Activated T-helper 9 cell treated with anti-CD3 and anti-CD28 coated beads, Interleukin-2, amount 50 U/mL, for 16 hours (primary cell): ENCODE measurements at places on chromosomes 7 and 10.

DNA sequence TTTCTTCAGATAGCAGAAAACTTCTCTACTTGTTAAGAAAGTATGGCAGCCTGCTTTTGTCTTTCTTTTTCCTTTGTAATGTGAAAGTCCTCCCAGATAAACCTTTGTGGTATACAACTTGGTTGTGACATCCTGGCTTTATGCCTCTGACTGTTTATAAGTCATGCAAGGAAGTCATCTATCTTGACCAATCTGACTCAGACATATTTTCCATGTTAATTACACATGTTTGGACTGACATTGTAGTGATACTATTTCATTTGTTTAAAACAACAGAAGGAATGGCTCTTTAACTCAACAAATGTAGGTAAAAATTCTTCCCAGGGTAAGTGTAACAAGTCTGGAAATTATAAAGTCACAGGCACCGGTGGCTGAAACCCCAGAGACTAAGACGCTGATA is 341.6 kb upstream of the MEOX2 start:
- no peak for DNase-seq

GRCh38 chr10:103736763-103737162 is 118.6 kb downstream of the SH3PXD2A start:
- DNase-seq = no peak

- DNase-seq = no peak
These were observed 28.3 kb downstream of the PALS2 start for GRCh38 chr7:24601600-24601999.

GRCh38 chr10:78543749-78544362 is 510.2 kb downstream of the RPS24 start:
- DNase-seq = no peak

DNA sequence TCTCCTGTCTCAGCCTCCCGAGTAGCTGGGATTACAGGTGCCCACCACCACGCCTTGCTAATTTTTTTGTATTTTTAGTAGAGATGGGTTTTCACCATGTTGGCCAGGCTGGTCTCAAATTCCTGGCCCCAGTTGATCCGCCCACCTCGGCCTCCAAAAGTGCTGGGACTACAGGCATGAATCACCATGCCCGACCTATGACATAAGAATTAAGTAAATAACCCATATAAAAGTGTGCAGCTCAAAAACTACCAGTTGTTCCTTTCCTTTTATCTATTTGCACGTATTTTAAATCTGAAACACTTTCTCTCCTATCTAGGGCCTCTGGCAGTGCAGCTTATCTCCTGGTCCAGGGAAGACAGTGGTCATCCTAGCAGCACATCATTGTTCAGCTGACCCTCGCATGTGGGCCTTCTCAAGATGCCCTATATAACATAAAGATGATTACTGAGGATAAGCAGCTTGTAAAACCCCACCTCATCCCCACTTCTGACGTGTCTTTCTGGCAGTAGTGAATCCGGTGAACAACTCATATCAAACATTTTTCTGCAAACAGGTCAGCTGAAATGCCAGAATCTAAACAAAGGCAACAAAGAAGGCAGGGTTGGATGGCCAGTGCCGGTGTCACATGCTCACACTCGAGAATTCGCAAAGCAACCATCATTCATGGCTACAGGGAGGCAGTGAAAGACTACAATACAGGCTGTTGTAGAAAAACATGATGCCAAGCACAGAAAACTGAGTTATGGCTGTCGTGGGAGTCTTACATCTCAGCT is 36.0 kb upstream of the KCNIP2 start:
- DNase-seq = no peak

GRCh38 chr10:27041196-27041595 is 59.1 kb downstream of the ANKRD26 start:
- DNase-seq = no peak

- no peak for DNase-seq
These were observed 60.6 kb upstream of the FRMD4A start for GRCh38 chr10:14391342-14391741.

DNA sequence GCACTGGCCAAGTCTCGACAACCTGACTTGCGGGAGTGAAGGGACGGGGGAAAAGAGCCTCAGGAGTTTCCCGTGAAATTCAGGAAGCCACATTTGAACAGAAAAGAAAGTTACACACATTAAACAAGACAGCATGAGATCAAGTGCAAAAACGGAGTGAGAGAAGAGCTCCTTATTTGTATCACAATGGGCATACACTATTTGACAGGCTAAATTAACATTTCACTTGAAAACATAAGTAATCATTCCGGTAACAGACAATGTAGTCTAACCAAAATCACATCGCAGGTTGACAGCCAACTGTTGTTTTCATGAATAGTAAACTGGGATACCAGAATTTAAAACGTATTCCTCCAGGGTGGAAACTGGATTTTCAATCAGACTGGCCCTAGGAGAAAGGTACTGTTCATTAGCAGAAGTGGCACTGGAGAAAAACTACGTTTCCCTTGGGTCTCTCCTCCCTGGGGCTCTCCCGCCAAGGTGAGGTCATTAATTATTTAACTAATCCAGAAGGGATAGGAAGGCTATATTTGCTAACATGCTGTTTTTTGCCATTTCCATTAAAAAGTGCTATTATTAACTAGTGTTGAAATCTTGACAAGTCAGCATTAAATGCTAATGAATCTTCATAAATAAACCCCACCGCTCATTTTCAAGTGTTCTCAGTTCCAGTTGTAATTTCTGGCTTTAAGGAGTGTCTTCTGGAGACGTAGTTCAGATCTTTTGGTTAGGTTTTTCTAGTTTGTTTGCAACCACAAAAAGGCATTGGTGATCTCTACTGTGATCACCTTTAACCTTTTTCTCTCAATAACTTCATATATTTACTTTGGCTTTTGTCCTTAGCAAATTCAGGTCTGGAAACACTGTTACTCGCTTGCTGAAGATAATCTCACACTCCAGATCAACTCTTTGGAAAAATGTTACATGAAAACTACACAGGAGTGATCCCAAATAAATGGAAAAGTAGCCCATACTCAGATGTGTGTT is 25.1 kb downstream of the RHEB start:
- no peak for DNase-seq

DNA sequence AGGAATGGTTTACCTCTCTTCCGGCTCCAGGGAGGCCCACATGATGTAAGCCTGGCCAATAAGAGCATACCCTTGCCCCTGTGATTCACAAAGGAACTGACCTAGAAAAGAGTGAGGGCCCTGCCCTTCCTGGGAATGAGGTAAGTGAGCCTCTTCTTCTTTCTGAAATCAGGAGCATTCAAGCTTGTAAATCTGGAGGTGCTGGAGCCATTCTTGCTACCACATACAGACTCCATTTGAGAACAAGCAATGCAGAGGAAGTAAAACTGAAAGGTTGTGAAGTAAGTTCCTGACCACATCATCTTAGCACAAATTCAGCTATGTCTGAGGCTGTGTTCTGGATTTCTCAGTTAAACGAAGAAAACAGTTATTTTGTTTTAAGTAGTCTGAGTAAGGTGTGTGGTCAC is 132.2 kb downstream of the CD36 start:
- DNase-seq = no peak

DNA sequence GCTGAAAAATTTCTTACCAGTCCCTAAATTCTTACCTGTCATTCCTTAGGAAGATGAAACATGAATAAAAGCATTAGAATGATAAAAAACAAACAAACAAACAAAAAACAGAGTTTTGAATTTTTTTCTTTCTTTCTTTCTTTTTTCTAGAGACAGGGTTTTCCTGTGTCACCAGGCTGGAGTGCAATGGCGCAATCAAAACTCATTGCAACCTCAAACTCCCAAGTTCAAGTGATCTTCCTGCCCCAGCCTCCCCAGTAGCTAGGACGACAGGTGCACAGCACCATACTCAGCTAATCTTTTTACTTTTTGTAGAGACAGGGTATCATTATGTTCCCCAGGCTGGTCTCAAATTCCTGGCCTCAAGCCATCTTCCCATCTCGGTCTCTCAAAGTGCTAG is 26.5 kb downstream of the NT5C2 start:
- DNase-seq = no peak

DNA sequence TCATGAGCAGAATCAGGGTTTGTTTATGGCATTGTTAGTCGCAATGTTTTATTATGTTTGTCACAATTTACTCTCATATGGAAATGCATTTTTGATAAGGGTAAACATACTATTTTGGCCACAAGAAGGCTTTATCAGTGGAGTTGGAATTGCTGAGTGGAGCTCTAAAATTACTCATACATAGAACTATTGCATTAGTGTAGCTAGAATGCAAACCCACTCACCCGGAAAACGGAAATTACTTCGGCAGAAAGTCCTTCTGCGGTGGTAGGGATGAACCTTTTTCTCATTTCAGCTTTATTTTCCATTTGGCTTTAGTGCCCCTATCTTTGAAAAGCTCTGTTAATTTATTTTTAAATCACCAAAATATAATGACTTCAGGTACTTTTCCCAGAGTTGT is 42.8 kb upstream of the NPY start:
- DNase-seq = no peak

- DNase-seq = no peak
These were observed 173.9 kb upstream of the ZMIZ1 start for GRCh38 chr10:78894841-78895195.

GRCh38 chr10:71443676-71444075 is 47.0 kb downstream of the CDH23 start:
- DNase-seq = no peak

GRCh38 chr10:5509236-5509635 is 9.9 kb upstream of the CALML5 start:
- DNase-seq = no peak

DNA sequence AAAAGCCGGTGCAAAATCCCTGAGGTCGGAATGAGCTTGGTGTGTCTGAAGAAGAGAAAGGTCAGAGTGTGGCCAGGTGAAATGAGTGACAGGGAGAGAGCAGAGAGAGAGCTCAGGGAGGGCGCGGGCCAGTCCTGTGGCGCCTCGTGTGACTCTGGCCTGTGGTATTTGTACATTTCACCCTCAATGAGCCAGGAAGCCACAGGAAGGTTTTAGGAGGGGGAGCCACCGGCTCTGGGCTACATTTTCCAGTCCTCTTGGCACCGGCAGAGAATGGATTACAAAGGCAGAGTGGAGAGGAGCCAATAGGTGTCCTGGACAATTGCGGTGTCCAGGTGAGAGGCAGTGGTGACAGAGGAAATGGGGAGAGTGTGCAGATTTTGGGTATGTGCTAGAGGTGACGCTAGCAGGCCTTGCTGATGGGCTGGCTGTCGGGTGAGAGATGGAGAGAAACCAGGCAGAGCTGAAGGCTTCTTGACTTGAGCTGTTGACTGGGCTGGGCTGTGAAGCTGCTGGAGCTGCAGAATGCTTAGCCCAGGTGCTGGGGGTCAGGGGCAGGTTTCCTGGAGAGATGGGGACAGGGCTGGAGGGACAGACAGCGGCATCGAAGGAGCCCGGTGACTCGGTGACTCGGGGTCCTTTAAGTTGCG is 38.1 kb downstream of the COL13A1 start:
- no peak for DNase-seq

- no peak for DNase-seq
These were observed 42.7 kb upstream of the PDGFA start for GRCh38 chr7:562374-562675.

- DNase-seq = no peak
These were observed 82.8 kb downstream of the CDK6 start for GRCh38 chr7:92753614-92754013.

DNA sequence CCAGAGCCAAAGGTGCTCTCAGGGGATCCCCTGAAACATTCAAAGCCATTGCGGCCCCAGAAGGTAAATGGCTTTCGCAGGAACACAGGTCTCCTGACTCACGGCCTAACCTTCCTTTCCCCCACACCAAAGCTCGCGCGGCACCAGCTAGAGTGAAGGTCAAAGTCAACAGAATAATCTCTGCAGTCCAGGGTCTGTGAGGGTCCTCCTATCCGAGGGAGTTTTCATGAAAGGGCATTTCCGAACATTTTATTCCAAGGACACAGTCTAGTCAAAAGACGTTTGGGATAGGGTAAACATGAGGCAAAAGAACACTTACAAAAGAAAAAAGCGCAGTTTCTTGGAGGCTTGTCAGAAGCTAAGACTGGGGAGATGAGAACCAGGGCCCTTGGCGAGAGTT is 559 bp upstream of the STEAP2 start:
- DNase-seq = no peak

DNA sequence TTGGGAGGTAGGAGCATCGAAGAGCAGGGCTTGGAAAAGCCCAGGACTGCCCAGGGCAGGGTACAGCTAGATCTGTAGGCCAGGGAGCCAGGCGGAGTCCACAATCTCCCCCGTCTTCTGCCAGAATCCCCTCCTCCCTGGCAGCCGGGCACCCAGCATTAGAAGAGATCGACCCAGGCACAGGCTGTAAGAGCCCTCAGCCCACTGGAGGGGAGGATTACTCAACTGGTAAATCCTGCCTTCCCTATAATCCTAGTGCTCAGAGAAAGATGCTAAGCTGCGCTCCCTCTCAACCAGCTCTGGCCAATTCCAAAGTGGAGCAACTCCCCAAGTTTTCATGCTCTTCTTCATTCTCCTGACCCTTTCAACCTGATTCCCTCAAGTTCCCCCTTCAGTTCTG is 3.2 kb downstream of the SPOCK2 start:
- DNase-seq = no peak

- DNase-seq = no peak
These were observed 808.5 kb downstream of the PHTF2 start for GRCh38 chr7:78607099-78607498.
